Frontal cortex (tissue), 4 donors: ENCODE measurements at places on chromosomes 12 and 14. TPM values are rescaled to one million over a fixed set of nuclear protein-coding genes. Genes with fewer than 3 reads are reported as not detected.
A peak's percentile ranks its signal among the peaks of the same experiment; 100 is the strongest.

The EPS8 gene
- total RNA-seq = 82.3 TPM

DNA sequence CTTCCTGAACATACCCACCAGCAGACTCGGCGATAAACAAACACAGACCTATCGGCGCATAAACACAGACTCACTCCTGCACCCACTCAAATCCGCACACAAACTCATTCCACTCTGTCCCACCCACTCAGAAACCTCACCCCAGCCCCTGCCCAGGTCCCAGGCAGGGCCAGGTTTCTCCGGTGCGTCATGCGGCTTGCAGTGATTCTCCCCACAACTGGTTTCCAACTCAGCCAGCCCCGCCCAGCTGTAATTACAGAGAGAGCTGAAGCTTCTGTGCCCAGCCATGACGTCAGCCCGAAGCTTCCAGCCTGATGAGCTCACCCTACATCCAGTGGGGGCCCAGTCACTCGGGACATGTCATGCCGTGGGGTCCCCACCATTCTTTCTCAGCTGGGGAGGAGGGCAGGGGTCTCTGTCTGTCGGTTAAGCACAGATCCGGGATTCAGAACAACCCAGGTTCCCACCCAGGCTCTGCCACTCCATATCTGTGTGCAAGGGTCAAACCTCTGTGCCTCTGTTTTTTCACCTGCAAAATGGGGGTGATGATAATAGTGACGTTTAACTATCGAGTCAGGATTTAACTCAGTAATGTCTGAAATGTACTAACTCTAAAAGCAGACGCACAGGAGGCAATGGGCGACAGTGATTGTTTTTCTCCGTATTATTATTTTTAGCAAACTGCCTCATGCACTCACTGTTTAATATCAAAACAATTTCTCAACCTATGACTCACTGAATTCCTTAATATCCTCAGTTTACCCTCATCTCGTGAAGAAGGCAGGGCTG lies 2.3 kb upstream of the HSPB8 start:
- no peak for DNase-seq

The MEG3 gene
- total RNA-seq = 95.4 TPM

DNA sequence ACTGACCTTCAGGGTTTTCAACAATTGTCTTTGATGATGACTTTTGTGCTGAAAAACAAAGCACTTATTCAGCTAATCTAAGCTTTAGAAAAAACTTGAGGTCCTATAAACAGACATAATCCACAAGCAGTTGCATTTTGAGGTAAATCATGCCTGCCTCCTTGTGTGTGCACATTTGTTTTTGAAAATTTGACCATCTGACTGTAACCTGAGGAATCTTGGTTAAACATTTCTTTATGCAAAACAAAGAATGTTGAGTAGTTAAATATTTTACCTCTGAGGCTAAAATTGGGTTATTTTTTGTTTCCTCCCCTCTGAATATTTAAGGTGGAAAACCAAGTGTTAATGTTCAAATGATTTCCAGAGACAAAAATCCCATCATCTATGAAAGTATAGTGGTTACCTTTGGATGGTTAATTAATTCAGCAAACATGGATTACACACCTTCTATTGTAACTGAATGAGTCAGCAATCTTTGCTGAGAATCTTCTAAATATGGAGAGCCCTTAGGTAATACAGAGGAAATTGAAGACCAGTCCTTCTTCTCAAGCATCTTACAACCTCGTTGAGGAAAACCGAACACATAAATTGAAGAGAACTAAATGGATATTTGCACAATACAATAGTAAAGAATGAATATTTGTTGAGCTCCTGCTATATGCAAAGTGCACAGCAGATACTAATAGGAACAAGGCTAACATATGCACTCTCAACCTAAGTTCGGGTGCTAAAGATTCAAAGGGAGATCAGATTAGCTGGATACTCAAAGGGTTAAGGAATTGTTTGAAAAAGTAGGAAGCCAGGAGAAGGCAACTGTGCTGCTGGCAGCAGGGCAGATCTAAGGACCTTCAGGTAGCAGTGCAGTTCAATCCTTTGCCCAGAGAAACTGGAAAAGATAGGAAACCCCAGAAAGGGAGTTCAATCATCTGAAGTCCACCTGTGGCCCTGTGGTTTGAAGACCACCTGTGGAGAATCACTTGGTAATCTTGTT lies 115.2 kb downstream of the BMP4 start:
- DNase-seq = no peak

DNA sequence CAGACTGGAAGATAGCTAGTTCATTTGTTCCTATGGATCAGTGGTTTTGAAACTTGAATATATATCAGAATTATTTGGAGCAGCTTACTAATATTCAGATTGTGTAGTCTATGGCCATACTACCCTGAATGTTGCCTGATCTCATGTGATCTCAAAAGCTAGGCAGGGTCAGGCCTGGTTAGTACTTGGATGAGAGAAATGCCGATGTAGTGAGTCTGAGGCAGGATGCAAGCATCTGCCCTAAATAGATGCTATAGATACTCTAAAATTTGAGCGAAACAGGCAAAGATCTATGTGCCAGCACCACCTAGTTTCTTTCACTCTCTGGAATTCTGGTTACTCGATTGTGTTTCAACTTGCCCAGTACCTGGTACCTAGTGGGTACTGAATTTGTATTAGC lies 40.9 kb downstream of the FRMD6 start:
- no peak for DNase-seq

- DNase-seq = no peak
Observed at GRCh38 chr12:52070185-52070925, 577 bp downstream of the ATG101 start.

DNA sequence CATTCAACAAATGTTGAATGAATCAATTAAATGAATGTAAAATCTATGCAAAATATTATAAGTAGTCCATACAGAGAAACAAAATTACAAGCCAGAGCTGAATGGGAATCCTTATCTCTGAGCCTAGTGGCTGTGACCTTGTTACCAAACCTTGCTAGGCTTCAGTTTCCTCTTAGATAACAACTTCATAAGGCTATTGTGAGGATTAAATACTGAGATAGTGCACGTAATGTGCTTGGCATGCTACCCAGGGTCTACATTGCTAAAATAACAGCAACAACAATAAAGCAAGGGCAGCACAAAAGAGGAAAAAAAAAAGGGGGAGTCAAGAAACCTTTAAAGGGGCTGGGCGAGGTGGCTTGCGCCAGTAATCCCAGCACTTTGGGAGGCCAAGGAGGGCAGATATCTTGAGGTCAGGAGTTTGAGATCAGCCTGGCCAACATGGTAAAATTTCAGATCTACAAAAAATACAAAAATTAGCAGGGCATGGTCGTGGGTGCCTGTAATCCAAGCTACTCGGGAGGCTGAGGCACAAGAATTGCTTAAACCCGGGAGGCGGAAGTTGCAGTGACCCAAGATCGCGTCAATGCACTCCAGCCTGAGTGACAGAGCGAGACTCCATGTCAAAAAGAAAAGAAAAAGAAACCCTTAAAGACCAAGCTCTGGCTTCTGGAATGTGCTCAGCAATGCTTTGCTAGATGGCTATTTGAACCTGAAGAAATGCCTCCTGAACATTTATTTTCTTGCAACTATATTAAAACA lies 14.1 kb downstream of the STAB2 start:
- no peak for DNase-seq

The TMEM132D gene
- total RNA-seq = 4.1 TPM

The KRT1 gene
- 0.82 TPM for total RNA-seq

DNA sequence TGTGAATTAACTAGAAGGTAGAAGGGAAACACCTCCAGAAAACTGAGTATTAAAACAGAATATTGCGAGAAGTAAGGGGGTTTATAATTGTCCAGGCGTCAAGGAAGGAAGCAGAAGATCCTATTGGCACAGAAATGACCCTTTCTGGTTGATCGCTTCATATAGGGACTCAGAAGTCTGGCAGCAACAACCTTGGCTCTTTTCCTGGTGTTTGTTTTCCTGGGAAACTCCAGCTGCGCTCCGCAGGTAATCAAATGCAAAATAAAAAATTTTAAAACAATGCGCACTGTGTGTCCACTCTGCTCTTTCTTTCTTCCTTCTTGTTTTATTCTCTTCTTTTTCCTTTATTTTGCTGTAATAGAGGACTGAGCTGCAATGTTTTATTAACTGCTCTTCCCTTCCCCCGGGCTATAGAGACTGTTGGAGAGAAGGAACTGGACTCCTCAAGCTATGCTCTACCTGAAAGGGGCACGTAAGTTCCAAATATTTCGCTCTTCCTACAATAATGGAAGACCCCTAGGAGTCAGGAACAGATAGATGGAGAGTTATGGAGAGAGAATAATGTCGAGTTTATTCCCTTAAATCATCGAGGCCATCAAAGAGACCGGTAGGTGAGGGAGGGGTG lies 737 bp downstream of the SPX start:
- no peak for DNase-seq

The ARHGEF25 gene
- total RNA-seq = 38.3 TPM

- no peak for DNase-seq
Observed at GRCh38 chr12:108985750-108986149, 35.1 kb downstream of the SVOP start.

- no peak for DNase-seq
Observed at GRCh38 chr12:121053706-121054105, 14.7 kb upstream of the OASL start.

- DNase-seq = no peak
Observed at GRCh38 chr14:90451961-90452360, 55.1 kb downstream of the CALM1 start.

GRCh38 chr14:103544388-103545218 lies 15.6 kb downstream of the TRMT61A start:
- DNase-seq = peak; percentile 78

The P2RX7 gene
- 1.2 TPM for total RNA-seq

- DNase-seq = no peak
Observed at GRCh38 chr14:40955131-40955505, 651.6 kb upstream of the LRFN5 start.

The MAX gene
- total RNA-seq = 69.7 TPM

The DRAM1 gene
- total RNA-seq = 0.82 TPM

The POTEG gene
- not detected for total RNA-seq

GRCh38 chr14:71591929-71592328 lies 340.3 kb upstream of the RGS6 start:
- DNase-seq = no peak

DNA sequence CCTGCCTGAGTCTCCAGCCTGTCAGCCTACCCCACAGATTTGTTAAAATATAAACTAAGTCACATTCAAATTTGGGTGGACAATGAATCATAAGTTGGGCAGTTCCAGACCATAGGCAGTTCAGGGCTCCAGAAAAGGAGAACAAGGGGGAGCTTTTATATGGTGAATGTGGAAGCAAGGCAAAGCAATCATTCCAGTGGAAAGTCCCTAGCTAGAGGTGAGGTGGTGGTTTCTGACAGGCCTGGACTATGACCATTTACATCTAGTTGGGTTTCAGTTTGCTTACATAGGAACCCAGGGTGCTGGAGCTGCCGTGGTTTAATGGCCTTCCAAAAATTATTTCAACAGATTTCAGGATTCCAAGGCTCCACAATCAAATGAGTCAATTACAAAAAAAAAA lies 207.3 kb downstream of the AEBP2 start:
- no peak for DNase-seq

DNA sequence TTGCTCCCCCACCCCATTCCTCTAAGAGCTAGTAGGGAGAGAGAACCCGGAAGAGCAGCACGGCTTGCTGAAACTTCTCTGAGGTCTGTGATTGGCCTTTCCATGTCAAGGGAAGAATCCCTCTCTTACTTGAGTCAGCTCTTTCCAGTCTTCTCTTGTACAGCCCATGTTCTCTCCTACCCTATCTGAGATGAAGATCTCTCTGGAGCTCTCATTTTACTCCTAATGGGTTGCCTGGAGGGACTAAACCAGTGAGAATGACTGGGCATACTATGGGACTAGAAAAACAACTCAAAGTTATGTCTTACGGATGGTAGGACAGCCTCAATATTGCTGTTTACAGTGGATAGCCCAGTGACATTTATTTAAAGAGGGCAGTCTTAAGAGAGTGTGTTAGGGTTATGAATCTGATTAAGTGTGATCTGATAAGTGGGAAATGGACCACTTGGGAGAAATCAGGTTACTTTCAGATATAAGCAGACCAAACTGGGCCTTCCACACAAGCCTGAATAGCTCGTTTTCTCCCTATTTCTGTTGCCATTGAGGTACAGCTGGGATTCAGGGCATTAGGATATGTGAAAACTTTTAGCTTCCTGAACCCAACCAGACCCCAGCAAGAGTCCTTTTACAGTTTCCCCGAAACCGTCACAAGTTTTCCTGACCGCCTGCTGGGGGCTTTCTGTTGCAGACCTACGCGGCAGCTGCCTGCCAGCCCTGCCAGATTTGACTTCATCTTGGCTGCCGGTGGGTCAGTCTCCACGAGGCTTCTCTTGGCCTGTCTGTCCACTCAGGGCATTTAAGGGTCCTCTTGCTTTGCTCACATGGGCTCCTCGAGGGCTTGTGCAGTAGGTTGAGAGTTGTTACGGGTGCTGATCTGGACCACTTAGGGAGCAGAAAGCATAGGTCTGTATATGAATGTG lies 16.9 kb downstream of the ETV6 start:
- DNase-seq = no peak

The TESPA1 gene
- total RNA-seq = not detected

The BCL2L2 gene
- total RNA-seq = 10.6 TPM

The CKAP4 gene
- total RNA-seq = 24.1 TPM
